AG10803 (cell line): ENCODE measurements at places on chromosomes 16 and 17.

- peak; percentile 56 for DNase-seq
Measured at GRCh38 chr17:596763-597644, 117.6 kb downstream of the VPS53 start.

DNA sequence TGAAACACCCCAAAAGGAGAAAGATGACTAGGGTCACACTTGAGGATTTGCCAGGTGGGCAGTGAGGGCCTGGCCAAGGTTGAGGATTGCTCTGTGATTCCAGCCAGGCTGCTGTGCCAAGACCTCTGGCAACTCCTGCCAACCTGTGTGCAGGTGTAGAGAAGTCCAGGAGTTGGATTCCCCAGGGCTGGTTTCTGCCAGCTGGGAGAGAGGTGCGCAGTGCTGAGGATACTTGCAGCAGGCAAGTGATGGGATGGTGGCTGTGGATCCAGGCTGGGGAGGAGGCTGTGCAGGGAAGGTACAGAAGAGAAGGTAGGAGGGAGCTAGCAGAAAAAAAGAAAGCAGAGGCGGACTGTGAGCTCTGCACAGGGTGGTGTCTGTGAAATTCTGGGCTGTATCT, 6.6 kb downstream of the RIPOR1 start:
- no peak for DNase-seq

DNA sequence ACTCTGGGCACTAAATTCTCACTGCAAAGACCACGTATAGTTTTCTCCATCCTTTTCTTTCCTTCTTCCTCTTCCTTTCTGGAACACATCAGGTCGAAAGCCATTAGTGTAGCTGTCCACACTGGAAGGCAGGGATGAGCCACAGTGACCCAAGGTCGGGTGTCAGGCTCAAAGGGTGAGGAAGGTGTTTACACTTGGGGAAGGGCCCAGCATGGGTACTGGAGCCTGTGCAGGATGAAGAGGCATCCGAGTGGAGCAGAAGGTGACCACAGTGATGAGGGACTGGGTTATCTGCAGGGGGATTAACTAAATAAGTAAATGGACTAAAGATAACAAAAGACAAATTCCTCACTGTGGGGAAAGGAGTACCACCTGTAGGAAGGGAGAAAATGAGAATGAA, 164.0 kb downstream of the SOX9 start:
- DNase-seq = no peak

- DNase-seq = no peak
Measured at GRCh38 chr17:80539022-80539641, 5.5 kb upstream of the RPTOR start.

DNA sequence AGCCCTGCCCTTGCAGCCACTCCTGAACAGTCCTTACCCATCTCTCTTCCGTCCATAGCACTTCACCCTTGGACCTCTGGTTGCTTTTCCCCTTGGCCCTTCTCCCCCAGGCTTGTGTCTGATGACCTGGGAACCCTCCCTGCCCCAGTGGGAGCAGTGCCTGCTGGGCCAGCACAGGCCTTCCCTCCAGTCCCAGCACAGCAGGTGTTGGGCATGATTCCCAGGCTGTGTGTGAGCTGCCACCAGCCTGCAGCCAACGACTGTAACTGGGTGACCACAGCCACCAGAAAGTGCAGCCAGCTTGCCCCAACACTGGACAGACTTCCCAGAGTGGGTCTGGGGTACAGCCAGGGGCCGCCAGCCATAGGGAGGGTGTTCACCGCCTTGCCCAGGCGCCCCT, 30.0 kb downstream of the CRAMP1 start:
- no peak for DNase-seq

DNA sequence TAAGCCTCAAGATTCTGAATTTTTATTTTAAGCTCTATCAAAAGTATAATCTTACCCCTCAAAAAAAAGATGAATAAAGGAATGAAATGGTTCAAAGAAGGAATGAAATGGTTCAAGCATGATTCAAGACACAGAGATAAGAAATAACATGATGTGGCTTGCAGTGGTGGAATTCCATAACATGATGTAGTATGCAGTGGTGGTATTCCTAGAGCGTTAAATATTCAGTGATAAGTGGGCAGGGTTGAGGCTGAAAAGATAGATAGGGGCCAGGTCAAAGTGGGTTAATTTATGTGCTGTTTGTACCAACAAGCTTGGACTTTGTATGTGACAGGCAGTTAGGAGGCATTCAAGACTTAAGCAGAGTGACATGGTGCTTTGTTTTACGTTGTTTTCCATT, 29.6 kb downstream of the TNRC6A start:
- DNase-seq = no peak

GRCh38 chr16:13148294-13148693, 246.9 kb downstream of the SHISA9 start:
- DNase-seq = no peak

GRCh38 chr17:51435171-51435552, 174.8 kb downstream of the UTP18 start:
- DNase-seq = no peak

DNA sequence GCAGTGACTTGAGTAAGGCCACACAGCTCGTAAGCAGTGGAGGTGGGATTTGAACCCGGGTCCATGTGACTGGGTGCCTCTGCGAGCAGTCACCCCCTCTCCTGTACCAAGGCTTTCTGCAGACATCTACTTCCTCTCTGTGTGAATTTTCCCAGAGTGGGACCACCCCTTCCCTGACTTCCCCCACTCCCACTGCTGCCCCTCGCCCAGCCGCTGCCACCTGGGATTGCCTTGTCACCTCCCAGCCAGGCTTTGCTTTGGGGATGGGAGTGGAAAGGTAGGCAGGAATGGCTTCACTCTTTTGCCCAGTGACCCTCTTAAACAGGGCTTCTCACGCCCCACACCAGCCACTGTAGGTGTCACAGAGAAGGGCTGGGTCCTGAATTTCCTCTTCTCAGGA, 105.2 kb upstream of the SEC14L1 start:
- no peak for DNase-seq

- peak; percentile 31 for DNase-seq
Measured at GRCh38 chr16:81265658-81266451, 27.4 kb downstream of the BCO1 start.

- no peak for DNase-seq
Measured at GRCh38 chr17:14470417-14470816, 169.5 kb downstream of the HS3ST3B1 start.

GRCh38 chr16:63752347-63752746, 1369.5 kb downstream of the CDH11 start:
- DNase-seq = no peak

GRCh38 chr17:19012171-19013080, 7.9 kb upstream of the FAM83G start:
- DNase-seq = no peak

DNA sequence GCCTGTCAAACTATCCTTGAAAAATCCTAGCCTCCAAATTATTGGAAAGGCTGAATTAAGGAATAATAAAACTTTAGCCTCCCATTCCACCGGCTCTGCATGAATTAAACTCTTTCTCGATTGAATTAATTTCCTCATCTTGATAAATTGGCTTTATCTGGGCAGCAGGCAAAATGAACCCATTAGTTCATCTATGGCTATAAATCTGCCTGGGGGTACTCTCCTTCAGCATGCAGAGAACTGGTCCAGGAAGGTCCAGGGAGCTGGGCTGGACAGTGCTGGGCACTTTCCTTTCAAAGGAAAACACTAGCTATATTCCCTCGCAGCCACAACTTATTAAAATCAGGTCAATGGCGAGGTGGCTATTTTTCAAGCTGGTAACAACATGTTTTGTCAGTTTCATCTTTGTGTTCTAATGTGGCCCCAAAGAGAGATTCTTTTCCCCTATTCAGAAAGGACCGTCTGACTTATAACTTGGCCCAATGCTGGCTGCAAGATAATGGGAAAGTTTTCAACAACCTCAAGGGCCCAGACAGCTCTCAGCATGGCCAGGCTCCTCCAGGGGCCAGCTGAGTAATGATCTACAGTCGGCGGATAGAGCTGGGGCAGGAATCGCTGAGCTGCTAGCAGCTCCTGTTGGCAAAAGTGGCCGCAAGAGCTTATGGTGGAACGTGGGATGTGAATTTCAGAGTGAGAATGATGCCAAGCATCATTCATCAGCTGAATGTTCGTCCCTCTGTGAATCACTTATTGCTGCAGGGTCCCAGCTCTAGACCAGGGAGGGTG, 326.9 kb downstream of the SLC39A11 start:
- no peak for DNase-seq
